ENCODE measurements at places on chromosomes 13 and 19. TPM values are rescaled to one million over a fixed set of nuclear protein-coding genes. Genes with fewer than 3 reads are reported as not detected.

Gene CLEC11A
- 27.2 TPM for total RNA-seq

Gene ACER1
- 4.0 TPM for total RNA-seq

Gene SCEL
- 90.1 TPM for total RNA-seq

Gene CRLF1
- 9.3 TPM for total RNA-seq

DNA sequence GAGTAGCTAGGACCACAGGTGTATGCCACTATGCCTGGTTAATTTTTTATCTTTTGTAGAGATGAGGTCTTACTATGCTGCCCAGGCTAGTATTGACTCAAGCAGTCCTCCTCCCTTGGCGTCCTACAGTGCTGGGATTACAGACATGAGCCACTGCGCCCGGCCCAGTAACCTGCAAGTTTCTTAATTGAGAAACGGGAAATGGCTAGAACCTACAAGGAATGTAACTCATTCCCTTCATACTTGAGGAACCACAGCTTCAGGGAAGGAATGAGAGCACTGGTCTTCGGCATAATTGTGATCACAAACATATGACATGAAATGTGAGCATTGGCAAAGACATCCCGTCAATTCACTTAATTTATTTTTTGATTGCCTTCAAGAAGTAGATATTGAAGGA is 157.0 kb downstream of the KLF5 start:
- DNase-seq: no peak

Gene TMIGD2
- total RNA-seq: 0.49 TPM

DNA sequence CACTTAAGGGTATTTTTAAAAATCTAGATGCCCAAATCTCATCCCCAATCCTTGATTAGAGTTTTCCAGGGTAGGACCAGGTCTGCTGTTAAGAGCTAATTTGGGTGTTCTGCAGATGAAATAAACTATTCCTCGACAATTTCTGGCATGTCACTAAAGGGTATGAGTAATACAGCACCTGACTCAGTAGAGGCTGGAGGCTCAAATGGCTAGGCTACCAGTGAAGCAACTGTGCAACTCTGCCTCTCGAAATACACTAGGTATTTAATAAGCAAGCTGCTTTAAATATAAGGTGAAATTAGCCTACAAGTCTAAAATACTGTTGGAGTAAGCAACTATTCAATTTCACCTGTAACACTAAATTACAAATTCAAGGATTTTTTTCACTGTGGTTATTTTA is 1.5 kb downstream of the RNF6 start:
- no peak for DNase-seq

Gene IGFL1
- total RNA-seq: 0.69 TPM

Gene RFPL4A
- not detected for total RNA-seq

DNA sequence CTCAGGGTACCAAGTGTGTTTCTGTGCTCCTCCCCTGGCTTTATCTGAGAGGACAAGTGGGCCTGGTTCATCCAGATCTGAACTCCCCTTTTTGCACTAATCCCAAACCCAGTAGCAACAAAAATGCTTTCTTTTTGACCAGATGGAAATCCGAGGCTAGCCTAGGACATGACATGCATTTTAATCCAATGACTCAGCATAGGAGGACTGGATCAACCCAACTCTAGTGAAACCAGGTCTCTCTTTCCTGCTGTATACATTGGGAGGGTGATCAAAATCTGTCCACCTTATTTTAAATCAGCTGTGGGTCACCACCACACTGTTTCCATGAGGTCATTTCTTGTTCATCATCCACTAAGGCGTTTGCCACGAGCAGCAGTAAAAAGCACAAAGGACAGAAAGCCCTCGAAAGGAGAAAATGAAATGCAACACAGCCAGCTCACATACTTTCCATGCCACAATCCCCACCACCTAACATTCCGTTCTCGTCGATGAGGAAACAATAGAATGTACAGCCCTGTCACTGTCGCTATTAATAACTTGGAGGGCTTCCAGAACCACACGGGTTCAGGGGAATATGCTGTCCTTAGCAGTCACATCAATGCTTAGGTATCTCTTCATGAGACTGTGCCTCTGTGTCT is 543.0 kb downstream of the IRS2 start:
- no peak for DNase-seq

- DNase-seq: no peak
Observed at GRCh38 chr13:50850445-50850844, 7.0 kb upstream of the DLEU7 start.

- no peak for DNase-seq
Observed at GRCh38 chr13:112435973-112436372, 59.8 kb downstream of the SPACA7 start.

DNA sequence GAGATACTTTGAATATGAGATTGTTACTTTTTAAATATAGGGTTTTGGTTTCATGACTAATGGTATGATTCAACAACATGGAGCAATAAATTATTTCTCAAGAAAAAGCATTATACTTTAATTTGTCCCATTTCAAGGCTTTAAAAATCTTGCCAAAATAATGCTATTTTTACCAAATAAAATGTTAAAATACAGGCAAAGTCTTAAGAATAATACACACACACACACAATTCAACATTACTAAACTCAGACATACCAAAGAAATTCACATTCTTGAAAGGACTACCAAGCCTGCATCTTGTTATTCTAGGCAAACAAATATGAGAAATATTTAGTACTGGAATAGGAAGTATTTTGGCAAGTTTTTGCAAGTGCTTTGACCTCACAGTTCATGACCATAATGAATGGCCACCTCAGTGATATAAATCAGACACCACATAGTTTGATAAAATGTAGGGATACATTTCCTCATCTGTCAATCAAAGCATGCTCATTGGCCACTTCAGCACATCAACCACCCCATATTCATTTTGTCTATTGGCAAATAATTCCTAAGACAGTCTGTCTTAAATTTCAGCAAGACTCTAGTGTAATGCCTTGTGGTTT is 107.2 kb downstream of the NALCN start:
- DNase-seq: no peak

Data from skin of body (tissue), 3 donors.